ENCODE measurements at places on chromosomes 7 and 10.

GRCh38 chr7:157310676-157311185 is 26.1 kb upstream of the DNAJB6 start:
- no peak for DNase-seq

DNA sequence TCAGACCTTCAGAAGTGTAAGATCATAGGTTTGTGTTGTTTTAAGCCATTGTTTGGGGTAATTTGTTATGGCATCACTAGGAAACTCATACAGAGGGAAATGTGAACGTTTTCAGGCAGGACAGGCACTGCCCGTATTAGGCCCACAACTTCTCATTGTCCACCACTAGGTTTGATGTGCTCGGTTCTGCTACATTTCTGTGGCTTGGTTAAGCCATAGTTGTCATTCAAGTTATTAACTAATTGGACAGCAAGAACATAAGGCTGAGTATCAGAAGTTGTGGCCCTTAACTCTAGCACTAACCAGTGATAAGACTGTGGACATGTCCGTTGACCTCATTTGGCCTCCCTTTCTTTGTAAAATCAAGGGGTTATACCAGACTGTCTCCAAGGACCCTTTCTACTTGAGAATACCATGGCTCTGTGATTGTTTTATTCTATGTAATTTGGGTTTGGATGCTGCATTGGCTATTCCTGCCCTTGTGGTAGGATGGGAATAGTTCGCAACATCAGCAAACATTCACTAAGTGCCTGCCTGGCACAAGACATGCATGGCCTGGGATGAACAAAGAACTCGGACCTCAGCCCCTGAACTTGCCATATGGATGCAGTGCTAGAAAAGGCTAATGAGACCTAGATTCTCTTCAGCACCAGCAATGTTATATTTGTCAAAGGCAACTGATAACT is 85.7 kb downstream of the CCDC71L start:
- DNase-seq: no peak

DNA sequence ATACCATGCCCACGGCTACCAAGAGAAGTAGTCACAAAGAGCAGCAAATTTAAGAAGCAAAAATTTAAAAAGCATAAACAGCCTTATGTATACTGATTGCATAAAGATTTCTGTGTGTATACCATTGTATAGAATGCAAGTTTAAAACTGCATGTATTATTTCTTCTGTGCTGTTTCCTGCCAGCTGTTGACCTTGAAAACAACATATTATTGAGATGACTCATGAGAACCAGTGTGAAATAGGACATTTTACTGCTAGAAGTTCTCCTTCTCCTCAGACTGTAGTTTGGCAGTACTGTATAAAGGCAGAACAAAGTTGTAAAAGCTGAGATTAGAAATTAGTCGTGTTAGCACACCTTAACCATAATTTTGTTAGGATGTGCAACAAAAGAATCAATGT is 42.3 kb upstream of the SGCE start:
- no peak for DNase-seq

DNA sequence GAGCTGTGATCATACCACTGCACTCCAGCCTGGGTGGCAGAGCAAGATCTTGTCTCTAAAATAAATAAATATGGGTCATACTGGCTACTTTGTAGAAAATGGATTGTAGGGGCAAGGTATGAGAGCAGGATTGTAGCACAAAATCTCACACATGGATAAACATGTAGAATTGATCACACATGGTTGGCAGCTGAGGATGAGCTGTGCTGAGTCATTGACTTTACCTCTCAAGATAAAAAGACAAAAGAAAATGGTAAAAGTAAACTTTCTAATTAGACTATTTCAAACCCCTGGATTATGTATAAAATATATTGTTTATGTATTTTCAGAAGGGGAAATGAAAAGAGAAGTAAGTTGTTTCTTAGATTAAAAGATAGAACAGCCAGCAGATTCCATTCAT is 69.3 kb downstream of the APBB1IP start:
- DNase-seq: no peak

DNA sequence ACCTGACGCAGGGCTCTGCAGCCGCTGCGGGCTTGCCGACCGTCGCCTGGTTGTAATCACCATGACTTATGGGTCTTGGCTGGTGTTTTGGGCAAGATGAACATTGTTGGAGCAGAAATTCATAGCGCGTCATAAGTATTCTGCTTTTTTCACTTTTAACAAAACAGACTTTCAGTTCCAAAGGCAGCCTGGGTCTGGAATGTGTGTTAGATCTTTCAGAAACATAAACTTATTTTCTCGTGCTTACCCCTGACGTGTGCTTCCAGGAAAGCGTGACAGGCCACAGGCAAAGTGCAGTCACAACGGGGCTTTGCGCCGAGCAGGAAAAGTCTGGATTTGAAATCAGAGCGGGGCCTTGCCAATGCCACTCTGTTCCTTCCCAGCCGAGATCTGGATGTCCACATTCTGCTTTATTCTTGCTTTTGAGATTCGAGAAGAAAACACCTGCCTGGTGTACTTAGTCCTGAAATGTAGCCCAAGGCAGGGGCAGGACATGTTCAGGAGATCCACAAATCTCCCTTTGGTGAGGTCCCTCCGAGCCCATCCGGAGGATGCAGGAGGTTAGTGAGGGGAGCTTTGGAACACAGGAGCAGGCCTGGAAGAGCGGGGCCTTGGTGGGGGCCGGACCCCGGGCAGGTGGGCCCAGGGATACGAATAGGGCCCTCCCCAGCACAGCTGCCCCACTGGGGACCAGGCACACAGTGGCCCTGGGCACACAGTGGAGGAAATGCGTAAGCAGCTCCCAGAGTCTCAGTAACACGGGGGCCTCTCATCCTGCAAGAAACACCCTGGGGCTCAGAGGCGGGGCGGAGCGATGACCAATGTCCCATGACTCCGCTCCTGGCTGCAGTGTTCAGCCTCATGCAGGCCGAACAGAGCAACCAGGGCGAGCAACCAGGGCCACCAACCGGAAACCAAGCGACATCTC is 49.5 kb upstream of the EBF3 start:
- DNase-seq: no peak

All from T-cell (primary cell).